Stimulated activated naive CD8-positive, alpha-beta T cell treated with anti-CD3 and anti-CD28 coated beads, Interleukin-15, amount 100 ng/mL, for 72 hours (primary cell): ENCODE measurements at places on chromosomes 1 and 21.

DNA sequence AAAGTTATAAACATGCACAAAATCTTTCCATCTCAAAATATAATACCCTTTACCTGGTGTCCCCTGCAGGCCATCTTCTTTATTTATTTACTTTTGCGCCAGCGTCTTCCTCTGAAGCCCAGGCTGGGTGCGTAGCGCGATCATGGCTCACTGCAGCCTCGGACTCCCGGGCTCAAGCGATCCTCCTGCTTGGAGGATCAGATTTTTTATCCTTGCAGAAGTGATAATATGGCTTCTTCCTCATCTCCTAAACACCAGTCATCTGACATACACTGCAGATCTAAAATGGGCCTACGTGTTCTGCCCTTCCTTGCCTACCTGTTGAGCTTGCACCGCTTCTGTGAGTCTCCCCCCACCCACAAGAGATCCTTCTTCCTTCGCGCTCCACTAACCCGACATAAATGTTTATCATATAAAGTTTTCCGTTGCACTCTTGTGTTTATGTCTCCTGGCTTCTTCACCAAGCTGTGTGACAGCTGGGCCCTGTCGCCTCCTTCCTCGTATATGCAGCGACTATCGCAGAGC lies 506 bp upstream of the SRP9 start:
- no peak for DNase-seq

- no peak for DNase-seq
Observed at GRCh38 chr1:25003457-25004190, 73.5 kb upstream of the RUNX3 start.

DNA sequence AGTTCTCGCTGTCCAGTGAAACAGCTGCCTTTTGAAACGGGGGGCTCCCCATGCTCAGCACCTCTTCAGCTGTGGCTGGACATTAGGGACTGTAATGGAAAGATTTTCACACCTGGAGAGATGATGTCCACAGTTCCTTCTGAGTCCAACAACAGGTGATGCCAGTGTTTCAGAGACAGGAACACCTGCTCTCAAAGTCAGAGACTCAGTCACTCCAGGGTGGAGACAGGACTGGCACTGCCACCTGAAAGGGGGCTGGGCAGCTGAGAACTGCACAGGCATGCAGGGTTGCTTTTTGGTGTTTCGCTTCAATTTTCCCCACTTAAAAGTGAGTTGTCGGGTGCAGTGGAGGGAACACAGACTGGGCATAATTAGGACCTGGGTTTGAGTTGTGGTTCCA lies 124.8 kb downstream of the GALNT2 start:
- DNase-seq, result no peak

GRCh38 chr1:61253059-61253735 lies 170.8 kb downstream of the NFIA start:
- no peak for DNase-seq

- DNase-seq, result no peak
Observed at GRCh38 chr1:26413031-26413430, 2.4 kb downstream of the LIN28A start.

GRCh38 chr1:19414515-19415121 lies 70.7 kb downstream of the CAPZB start:
- DNase-seq, result no peak

- no peak for DNase-seq
Observed at GRCh38 chr1:24321126-24321525, 2.0 kb downstream of the GRHL3 start.

DNA sequence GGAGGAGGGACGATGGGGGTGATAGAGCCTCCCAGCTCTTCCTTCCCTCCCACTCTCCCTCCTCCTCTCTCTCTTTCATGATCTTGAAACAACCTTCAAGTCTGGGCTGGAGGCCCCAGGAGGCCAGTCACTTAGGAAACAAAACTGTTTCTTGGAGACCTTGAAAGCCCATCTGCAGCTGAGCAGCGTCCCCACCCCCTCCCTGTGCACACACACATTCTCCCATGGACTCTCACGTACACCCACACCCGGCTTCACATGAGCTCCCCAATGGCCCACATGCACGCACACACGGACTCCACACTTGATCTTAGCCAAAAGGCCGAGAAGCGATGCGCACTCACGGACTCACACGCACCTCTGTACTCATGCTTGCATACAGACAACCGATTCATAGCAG lies 3.2 kb upstream of the ATP1A2 start:
- DNase-seq, result no peak

- no peak for DNase-seq
Observed at GRCh38 chr1:79353224-79353623, 346.7 kb upstream of the ADGRL4 start.

DNA sequence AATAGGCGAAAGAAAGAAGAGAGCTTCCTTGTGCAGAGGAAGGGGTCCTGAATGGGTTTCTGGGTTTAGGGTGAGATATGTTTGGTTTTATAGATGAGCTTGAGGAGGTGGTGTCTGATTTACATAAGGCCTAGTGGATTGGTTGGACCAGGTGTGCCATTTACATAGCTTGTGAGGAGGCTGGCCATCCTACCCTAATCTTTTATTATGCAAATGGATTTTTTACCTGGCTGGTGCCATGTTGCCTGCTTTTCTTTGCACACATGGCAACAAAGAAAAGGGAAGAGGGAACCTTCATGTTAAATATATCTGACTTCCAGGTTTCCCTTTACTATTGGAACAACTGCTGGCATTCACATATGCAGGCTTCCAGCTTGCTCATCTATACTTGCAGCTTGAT lies 585.3 kb downstream of the PTPRU start:
- DNase-seq, result no peak

- DNase-seq, result no peak
Observed at GRCh38 chr1:13824626-13825025, 124.6 kb downstream of the PRDM2 start.

- DNase-seq, result no peak
Observed at GRCh38 chr1:202249846-202250245, 56.2 kb downstream of the LGR6 start.

DNA sequence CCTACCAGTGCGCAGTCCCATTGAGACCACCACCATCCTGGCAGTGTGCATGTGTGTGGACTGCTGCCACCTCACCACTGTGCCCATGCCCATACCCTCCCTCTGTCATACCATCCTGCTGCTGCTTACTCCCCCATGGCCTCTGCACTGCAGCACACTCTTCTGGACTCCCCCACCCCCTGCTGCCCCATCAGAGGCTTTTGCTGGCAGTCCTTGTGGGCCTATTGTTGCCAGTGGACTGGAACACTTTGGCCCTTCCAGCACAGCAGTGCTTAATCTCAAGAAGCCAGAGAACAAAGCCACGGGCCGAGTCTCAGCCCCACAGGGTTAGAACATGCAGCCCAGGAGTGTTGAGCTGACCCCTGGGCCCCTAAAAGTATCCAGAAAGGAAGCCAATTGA lies 41.9 kb upstream of the IVNS1ABP start:
- no peak for DNase-seq

DNA sequence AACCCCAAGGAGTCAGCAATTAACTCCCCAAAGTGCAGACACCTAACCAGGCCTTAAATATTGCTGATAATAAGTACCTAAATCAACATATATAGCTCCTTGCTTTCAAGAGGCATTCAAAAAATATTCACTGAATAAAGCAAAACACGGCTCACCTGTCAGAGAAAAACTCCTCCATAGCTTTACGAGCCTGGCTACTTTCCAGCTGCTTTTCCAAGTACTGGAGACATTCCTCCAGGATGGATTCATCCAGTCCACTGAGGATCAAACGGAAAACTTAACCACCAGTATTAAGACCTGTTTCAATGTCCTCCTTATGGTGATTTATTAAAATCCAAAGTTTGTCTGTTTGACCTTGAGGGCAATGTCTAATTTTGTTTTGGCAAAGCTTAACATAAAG lies 44.6 kb downstream of the UBR4 start:
- DNase-seq, result no peak

DNA sequence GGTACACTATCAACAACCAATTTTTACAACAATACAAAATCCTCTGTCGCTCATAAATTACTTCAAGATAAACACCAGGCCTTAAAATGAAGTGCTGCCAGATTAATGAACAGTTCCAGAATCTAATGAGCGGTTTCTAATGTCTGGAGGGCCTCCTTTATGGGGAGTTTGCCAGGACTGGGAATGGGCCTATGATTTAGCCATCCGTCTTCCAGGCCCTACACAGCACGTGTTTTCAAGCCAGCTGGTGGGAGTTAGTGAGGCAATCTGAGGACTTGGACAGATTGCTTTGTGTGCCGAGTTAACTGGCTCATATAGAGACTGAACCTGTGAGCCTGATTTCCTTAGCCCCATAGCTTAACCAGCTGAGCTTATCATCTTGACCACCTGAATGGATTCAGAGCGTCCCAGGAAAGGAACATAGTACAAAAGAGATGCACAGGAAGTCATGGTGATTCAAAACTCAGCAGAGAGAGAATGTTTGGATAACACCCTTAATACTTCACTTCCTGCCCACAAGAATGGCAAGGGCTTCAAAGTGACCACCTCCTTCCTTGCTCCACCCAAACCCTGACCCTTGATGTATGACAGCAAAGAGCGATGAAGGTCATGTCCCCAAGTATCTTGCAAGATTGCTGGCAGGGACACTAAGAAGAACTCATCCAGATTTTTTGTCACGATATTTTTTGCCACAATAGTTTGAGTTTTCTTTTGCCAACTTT lies 143.5 kb downstream of the SLC30A10 start:
- DNase-seq, result no peak

DNA sequence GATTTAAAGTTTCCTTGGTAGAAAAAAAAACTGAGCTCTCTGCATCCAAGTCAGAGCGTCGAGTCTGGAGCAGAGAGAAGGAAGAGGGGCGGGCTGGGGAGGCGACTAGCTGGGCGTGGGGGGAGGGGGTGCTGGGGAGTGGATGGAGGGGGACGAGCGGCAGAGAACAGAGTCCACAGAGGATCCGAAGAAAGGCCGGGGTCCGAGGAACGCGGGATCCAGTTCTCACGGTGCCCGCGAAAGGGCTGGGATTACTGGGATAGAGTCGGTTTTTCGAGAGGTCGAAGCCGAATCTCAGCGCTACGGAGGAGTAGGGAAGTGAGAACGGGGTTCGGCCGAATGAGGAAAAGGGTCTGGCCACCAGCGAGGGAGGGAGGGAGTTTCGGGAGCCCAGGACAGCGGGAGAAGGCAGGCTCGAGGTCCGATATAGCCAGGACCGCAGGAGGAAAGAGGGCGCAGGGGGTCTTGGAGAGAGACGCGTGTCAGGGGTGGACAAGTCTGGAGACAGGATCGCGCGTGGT lies 665 bp downstream of the DAB1 start:
- DNase-seq, result no peak

GRCh38 chr1:203557390-203557789 lies 63.4 kb downstream of the OPTC start:
- DNase-seq, result no peak
